CD4-positive, alpha-beta T cell treated with Interleukin-6 at 100 ng/mL for 8 hours (primary cell): ENCODE measurements at places on chromosomes 11 and 22.

GRCh38 chr11:99988471-99988837 lies 698.6 kb upstream of the ARHGAP42 start:
- no peak for DNase-seq

DNA sequence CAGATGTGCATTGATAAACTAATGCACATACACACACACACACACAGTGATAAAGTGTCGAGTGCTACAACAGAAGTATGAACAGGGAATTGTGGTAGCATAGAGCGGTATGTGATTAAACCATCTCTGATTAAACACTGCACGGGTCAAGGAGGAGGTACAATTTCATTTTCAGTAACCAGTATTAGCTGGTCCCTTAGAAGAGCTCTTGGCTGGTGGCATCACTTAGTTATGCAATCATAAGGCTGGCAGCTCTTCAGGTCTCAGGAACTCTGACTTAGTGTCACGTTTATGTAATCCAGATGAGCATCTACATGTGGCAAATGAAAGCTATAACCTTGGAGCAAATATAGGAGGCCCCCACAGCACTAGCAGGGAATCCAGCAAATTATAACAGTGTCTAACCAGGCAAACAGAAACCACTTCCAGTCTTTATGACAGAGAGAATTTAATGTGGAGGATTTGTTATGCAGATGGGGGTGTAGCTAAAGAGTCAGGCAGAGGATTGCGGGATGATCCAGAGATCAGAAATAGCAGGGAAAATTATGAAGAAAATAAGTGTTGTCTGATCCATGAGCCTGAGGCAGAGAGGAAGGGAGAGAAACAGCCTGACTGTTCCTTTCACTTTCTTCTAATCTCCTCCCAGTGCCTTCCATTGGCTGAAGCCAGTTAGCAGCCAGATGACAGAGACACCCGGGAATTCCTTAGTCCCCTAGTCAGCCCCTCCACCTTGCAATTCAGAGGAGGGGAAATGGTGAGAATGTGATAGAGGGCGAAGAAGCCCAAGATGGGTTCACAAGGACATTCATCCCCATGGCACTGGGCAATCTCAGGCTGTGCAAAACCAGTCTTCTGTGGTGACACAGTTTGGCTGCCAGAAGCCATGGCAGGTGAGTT lies 533.1 kb upstream of the TENM4 start:
- no peak for DNase-seq

- no peak for DNase-seq
Measured at GRCh38 chr11:76237914-76238313, 31.6 kb upstream of the WNT11 start.

DNA sequence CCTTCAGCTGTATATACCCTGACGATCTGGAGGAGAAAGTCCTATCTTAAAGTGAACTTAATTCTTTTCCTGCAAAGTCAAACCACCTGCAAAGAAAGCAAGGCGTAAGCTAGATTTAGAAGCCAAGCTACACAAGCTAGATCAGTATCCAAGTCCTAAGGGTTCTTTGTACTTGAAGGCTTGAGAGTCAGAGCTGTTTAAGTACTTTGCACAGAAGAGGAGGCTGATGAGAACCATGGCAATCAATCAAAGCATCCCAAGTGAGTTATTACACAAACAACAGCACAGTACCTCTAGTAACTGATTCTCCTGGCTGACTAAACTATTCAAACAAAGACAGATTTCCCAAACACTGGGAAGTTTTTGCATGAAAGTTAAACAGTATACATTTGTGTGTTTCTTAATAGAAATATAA lies 1.9 kb downstream of the CDON start:
- no peak for DNase-seq

DNA sequence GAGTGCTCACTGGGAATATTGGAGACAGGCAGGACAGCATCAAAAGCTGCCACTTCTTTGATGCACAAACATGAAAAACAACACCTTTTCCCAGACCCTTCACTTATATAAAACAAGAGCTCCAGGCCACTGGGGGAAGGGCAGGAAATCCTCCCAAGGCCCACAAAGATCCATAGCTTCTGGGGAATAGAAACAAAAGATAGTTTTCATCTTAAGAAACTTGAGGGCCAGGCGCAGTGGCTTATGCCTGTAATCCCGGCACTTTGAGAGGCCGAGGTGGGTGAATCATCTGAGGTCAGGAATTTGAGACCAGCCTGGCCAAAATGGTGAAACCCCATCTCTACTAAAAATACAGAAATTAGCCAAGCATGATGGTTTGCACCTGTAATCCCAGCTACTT lies 15.3 kb downstream of the RTL6 start:
- no peak for DNase-seq

DNA sequence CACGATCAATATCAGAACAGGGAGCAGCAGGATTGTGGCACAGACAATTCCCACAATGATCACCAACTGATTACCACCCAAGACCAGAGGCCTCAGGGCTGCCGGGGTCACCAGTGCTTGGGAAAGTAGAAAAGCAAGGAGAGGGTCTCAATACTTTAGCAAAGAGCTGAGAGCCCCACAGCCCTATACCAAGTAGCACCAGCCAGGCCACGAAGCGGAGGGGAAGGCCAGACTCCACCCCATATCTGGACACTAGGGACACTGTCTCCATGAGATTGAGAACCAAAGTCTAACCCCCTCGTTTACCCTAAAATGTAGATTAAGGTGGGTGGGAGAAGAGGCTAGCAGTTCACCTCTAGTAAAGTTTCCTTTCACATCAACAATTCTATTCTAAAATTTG lies 24.1 kb upstream of the SCN2B start:
- no peak for DNase-seq

DNA sequence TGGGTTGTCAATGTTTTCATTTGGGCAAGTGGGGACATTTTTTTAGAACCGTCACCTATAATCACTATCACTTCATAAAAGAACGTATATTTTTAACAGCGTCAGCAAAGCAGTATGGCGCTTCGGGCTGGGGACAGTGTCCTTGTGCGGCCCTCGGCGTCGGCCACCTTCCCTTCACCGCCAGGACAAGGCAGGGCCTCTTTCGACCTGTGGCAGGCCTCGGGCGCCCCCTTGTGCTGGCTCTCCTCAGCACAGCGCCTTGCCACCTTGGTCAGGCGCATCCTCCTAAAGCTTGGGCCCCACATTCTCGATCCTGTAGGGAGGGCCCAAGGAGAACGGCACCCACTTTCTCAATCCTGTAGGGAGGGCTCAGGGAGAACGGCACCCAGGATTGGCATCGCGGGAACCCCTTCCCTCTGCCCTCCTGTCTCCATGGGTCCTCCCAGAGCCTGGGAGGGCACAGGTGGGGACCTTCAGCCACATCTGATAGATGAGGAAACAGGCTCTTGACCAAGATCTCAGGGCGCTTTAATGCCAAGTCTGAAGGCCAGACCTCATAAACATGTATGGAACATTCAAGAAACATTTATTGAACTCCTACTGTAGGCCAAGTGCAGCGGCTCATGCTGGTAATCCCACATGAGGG lies 11.5 kb upstream of the FADD start:
- peak; percentile 32 for DNase-seq

- DNase-seq = no peak
Measured at GRCh38 chr11:75441804-75442132, 8.8 kb upstream of the KLHL35 start.

- DNase-seq = no peak
Measured at GRCh38 chr11:130216221-130216550, 56.6 kb downstream of the ST14 start.

GRCh38 chr22:32706149-32706548 lies 95.4 kb upstream of the TIMP3 start:
- DNase-seq = no peak

- DNase-seq = no peak
Measured at GRCh38 chr11:111569476-111569875, 29.0 kb downstream of the LAYN start.

- no peak for DNase-seq
Measured at GRCh38 chr22:17717708-17718107, 56.6 kb downstream of the BID start.

GRCh38 chr22:20240447-20240764 lies 27.7 kb downstream of the RTN4R start:
- DNase-seq = no peak

- DNase-seq = no peak
Measured at GRCh38 chr11:8765294-8765693, 82.7 kb downstream of the RPL27A start.

DNA sequence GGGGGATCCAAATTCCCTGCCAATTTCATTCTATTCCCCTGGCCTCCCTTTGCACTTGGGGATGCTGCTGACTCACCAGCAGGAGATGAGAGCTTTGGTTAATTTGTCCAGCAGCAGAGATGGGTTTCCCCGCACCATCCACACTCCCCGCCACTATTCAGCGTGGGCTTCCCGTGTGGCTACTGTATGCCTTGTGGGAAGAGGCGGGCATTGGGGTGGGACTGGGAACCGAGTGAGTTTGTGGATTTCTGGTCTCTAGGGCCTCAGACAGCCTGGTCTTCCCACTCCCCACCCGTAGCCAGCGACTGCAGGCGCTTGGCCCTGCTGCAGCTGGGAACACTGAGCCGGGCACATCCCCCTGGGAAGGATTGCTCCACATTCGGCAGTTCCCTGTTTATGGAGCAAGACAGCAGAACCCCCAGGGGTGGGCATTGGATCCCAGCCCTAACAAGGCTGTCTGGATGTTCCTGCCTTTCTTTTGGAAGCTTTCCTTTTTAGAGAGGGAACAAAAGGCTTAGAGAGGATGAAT lies 23.4 kb downstream of the KIAA1671 start:
- DNase-seq = no peak

DNA sequence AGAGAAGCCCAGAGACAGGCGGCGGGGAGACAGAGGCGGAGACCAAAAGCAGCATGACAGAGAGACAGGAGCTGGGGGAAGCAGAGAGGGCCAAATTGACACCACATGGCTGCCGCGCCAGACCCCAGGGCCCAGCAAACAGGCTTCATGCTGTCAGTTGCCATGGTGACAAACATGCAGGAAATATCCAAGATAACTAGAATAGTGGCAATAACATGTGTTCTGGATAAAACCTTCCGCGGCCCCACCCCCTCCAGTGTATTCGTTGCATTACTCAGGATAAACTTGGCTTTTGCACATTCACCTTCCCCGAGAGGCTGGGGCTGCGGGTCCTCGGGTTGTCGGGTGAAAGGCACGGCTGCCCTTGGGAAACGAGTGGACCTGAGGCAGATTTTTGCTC lies 49.9 kb upstream of the CDON start:
- no peak for DNase-seq

- no peak for DNase-seq
Measured at GRCh38 chr11:46667043-46667481, 33.4 kb downstream of the ARHGAP1 start.

DNA sequence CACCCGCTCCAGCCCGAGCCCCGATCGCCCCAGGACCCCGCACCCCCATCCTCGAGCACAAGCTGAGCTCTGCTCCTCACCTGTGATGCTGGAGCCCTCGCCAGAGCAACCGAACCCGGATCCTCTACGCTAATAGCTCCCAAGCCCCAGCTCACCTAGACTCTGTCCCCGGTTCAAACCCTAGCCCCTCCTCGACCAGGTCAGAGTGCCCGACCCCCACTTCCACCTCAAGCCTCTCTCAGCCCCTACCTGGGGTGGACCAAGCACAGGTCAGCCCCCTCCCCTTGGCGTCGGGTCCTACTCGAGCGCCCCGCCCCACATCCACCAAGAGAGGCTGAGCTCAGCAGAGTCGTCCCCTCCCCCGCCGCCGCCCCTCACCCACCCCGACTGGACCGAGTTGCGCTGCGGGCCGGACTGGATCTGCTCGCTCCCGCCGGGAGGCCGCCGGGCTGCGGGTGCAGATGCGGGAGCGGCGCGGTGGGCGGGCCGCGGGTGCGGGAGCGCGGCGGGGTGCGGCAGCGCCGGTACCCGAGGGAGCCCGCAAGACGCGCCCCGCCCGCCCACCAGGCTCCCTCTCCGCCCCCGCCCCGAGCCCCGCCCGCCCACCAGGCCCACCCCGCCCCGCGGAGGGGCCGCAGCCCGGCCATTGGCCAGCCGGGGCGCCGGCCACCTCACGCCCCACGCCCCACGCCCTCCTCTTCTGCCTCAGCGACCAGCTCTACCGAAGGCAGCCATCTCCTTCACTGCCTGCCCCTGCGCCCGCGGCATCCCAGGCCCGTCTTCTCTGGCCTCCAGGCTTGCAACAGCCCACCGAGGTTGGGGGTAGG lies 577 bp upstream of the DKK3 start:
- no peak for DNase-seq

GRCh38 chr11:87290304-87290922 lies 252.7 kb downstream of the TMEM135 start:
- peak; percentile 32 for DNase-seq

GRCh38 chr11:35529971-35530495 lies 4.6 kb upstream of the PAMR1 start:
- no peak for DNase-seq

- no peak for DNase-seq
Measured at GRCh38 chr11:86314636-86315035, 12.6 kb downstream of the HIKESHI start.

- DNase-seq = no peak
Measured at GRCh38 chr22:20786536-20786979, 12.6 kb downstream of the SERPIND1 start.

DNA sequence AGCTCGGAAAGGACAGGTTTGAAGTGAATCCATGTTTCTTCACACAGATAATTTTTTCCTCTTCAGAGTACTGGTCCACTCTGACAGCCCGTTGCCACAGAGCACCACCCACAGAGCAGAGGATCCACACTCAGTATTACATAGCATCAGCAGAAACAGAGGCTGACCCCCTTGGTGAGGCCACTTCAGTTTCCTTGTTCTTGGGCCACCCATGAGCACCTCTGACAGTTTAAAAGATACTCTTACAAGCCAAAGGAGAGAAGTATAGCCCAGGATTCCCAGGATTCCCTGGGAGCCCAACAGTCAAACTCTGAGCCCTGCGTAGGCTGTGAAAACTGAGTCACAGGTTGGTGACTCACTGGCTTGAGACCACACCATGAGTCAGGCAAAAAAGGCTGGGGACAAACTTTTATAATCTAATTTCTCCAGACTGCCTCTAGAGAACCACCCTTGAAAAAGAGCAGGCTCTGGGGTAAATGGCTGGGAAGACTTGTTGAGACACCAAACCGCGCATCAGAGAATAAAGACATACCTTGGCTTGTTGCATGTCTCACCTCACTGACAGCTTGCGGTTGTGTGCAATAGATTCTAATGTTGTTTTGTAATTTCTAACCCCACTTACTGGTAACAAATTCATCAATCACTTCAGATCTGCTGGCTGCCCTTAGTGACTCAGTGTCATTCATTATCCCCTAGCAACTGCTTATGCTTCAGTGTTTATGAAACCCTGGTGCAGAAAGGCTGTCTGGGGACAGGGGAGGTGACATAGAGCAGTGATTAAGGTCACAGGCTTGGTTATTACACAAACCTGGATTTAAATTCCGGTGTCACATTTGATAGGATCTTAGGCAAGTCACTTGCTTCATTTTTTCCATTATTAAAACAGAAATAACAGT lies 56.9 kb upstream of the PRSS23 start:
- no peak for DNase-seq

DNA sequence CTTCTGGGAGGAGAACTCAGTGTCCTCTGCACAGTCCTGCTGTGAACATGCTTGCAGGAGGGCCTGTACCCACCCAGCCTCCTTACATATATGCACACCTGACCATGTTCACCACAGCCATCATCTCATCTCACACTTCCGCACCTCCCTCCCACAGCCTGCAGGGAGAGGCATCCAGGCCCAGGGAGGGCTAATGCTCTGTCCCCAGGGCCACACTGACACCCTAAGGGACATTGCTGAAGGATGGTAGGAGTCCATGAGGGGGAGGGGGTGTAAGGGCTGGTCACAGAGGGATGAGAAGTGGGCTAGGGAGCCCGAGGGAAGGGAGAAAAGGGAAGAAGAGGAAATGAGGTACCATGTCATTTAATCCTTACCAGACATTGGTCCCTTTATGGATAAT lies 4.4 kb upstream of the KCNC1 start:
- no peak for DNase-seq
